Type B pancreatic cell (in vitro differentiated cells): ENCODE measurements at places on chromosomes 4 and X.

GRCh38 chr4:184403384-184403781 lies 71.0 kb downstream of the IRF2 start:
- DNase-seq: no peak

DNA sequence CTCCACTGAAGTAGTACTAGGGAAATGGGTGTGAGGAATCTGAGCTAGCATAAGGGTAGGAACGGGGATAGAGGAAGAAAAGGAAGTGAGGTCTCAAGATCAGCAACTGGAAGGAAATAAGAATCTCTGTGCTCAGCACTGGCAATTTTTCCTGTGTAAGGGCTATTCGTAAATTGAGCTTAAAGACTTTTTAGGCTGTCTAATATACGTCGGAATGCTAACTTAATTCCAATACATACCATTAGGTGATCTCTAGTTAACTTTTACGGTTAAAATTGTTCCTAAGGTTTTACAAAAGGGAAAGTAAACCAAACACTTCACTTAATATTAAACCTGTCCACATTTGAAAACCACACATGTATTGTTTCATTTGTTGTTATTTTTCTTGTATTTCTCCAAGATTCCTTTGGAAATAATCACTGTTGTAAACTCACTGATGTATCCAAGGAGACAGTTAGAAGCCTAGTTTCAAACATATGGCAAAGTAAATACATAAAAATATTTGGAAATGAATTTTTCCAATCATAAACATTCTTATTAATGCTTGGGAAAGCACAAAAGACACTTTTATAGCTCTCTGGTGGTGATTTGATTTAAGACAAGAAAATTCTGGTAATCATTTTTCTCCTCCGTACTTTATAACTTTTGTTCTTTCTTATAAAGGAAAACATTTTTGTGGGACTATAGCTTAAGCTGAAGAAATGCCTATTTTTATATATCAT lies 28.1 kb upstream of the HPGDS start:
- no peak for DNase-seq

GRCh38 chr4:181957088-181957487 lies 286.1 kb upstream of the TENM3 start:
- DNase-seq: no peak

GRCh38 chr4:89788206-89789072 lies 48.5 kb downstream of the SNCA start:
- no peak for DNase-seq

DNA sequence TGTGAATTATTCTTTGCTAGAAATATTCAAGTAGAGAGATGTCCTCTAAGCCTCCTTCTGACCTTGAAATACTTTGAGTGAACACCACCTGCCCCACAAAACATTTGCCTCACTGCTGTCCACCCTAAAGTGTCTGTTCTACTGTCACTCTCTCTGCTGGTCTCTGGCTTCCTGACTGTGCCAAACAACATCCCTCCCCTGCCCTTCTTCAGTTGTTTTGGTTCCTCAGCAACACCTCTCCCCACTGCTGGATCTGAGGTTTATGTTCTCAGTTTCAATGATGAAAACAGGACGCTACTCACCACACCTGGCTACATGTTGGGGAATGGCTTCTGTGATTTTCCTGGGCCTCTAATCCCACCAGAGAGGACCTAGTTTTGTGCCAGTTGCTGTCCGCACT lies 456.9 kb downstream of the BCOR start:
- DNase-seq: no peak

GRCh38 chr4:146029939-146030710 lies 91.5 kb upstream of the ZNF827 start:
- DNase-seq: no peak

GRCh38 chr4:119498527-119498926 lies 130.1 kb downstream of the PDE5A start:
- no peak for DNase-seq

DNA sequence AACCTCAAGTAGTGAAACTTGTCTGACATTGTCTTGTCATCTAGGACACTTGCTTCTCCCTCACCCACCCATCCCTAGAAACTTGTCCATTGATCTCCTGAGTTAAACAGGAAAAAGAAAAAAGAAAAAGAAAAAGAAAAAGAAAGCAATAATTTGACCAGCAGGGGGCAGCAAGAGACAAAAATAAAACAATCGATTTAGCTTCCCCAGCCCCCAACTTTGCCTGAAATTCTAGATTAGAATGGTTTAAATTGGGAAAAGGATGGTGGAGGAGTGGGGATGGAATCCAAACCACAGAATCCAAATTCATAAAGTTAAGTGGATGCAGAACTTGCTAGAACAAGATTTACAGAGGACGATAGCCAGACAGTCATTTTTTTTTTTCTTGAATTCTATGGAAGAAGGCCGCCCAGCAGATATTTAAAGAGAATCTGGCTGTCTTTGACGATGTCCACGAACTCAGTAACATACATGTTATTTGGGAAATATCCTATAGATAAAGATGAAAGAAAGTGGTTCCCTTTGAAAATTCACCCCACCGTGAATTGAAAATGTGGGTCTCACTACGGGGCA lies 282.9 kb downstream of the USP46 start:
- no peak for DNase-seq

DNA sequence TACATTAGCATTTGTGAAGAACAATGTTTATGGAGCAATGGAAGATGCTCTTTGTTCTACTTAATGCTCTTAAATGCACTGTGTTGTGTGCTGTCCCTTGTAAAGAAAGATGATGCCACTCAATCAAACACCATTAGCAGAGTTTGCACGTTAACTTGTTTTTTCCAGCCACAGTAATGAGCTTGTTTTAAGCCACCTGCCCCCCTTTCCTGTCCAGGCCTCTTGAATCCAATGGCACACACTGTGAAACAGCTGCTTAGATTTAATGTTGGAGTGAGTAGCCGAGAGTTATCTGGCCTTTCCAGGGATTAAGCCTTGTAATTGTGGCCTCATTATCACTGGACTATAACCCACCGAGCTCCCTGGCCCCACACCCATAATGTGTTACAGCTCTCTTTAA lies 86.0 kb downstream of the PAK3 start:
- DNase-seq: no peak

DNA sequence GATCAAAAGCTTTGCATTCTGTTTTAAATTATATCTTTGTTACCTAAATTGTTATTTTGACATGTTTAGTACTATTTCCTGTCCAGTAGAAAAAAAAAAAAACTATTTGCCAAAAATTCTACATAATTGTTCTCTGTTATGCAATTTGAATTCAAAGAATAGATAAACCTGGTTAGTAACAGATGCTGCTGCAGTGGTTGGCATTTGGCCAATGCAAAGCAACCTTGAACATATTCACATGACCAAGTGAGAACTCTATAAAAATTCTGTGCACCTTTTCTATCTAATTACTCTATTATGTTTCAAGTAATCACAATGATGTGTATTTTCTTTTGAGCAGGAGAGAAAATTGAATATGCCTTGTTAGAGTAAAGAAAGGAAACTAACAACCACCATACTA lies 1473.4 kb downstream of the RPA4 start:
- DNase-seq: no peak

DNA sequence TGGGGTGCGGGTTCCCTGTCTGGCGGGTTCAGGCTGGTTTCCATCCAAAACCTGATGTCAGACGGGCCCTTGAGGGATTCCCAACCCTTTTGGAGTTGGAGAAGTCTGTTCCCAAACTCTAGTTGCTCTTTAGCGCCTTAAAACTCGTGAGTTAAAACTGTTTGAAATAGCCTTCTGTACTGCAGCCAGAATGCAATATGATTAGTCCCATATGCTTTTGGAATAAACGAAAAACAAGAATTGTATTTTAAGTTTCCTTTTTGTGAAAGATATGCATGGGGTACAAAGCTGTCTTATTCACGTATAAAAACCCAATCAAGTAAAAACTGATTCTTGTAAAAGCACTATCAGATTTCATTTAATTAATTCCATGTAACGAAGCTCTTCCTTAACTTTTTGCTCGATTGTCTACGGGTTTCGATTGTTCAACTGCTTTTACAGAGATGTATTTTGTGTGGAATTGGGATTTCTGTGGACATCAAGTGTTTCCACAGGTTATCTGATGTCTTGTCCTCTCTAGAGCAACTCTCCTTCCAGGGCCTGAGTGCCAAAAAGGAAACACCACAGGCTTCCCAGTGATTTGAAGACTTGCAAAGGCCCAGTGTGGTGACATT lies 49.5 kb downstream of the CLDN34 start:
- DNase-seq: no peak

- DNase-seq: peak; percentile 68
These were observed 672 bp downstream of the PGM2 start for GRCh38 chr4:37827030-37827685.

DNA sequence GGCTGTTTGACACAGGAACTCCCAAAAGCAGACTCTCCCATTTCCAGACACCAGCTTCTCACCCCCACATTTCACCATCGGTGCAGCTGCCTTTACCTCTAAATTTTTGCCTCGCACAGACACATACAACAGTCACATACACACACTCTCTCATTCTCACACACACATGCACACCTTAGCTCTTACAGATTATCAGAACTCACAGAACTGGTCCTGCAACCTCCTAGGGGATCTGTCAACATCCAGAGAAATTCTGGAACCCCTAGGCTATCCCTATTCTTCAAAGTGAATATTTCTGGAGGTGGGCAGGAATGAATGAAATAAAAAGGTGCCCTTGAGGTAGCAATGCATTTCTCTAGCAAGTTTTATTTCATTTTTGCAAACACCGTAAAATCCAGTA lies 4.1 kb downstream of the HS6ST2 start:
- DNase-seq: no peak

DNA sequence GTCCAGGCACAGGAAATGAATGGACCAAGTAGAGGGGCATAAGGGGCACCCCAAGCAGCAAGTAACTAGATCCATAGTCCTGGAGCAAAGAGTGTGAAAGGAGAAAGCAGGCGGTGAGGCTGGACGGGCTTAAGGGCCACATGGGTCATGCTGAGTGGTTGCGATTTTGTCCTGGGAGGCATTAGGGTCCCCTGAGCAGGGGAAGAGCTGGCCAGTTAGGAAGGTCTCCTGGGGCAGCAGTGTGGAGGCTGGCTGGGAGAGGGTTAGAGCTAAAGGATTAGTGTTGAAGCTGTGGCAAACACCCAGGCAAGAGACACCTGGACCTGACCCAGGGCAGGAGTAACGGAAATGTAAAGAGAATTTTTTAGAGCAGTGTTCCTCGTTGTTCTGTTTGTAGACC lies 26.5 kb downstream of the MYOZ2 start:
- DNase-seq: no peak

GRCh38 chr4:144970597-144970996 lies 127.4 kb downstream of the ANAPC10 start:
- DNase-seq: no peak

DNA sequence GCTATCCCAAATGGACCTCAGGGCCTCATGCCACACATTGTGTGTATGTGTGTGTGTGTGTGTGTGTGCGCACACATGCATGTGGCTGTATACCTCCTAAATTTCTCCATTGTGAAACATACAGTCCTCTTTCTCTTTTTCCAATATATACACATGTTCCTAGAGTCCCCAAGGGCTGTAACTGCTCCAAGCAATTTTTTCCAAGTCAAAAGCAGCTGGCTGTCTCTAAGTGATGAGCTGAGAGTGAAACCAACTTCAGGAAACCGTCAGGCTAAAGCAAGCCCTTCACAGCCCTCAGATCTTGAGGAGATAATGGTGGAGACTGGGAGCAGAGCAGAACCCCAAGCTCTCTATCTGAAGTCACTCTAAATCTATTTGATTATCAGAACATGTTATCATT lies 496.1 kb upstream of the DIPK2B start:
- no peak for DNase-seq

DNA sequence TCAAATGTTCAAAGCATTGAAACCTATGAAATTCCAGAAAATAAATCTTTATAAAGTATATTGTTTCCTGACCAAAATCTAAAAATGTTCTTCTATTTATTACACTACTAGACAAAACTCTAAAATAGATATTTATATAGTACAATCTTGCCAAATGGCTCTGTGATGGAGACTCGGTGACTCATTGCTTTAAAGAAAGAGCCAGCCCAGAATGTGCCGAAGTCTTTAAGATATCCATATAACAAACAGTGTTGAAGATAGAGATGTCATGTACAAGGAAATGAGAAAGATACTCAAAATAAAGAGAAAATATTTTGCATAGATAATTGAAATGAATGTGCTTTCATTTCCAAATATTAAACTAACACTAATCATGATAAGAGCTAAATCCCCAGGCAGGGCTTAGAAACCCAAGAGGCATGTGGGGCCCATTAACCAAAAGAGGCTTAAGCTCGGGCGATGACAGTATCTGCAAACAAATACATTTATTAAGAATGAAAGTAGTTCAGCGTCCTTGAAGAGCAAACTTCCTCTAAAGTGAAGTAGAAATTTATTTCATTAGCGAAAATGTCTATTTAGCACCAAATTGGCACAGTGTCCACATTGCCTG lies 102.1 kb upstream of the FAM9B start:
- DNase-seq: no peak

DNA sequence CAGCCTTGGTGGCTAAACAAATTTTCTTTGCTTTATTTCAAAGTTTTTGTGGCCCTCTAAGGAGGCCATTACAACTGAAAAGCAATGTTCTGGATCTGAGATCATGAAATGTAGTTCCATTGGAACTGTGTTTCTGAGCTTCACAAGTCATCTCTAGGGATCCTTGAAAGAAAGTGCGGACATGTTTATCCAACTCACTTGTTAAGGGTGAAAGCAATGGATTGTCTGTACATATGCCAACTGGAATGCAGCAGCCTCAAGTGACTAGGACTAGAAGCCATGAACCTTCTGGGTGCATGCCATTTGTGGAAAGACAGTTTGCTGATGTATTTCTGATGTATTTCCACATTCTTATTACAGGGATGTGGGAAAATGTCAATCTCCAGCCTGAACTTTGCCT lies 36.7 kb upstream of the KLHL13 start:
- no peak for DNase-seq

GRCh38 chr4:3789587-3789986 lies 23.4 kb downstream of the ADRA2C start:
- DNase-seq: no peak

DNA sequence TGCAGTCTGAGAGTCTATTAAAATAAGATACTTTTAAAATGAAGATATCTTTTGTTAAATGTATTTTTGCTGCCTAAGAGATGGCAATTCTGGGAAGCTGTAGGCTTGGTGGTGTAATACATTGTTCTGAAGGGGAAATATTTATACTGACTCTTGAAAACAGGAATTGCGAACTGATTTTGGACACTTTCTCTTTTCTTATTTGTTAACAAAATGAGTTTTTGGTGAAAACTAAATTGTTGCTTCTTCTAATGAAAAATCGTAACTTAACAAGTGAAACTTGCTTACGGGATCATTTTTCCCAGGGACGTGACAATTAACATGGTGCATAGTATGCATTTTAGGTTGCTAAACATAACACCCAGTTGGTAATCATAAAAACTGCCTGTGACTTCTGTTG lies 71.0 kb downstream of the RAPGEF2 start:
- DNase-seq: no peak

DNA sequence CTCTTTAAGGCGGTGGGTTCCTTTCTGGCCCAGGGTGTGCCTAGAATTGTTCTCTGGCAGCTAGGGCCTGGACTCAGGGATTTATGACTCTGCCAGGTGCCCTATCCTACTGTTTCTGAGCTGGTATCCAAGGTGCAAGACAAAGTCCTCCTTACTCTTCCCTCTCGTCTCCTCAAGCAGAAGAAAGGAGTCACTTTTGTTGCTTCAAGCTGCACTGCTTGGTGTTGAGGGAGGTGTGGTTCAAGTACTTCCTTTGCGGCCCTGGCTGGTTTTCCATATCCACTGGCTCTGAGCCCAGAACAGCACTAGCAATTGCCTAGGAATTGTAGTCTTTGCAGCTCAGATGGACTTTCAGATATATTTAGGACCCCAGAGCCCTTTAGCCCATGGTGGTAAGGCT lies 39.3 kb downstream of the RTL3 start:
- DNase-seq: no peak

GRCh38 chr4:172818901-172819300 lies 349.7 kb upstream of the GALNT7 start:
- DNase-seq: no peak

- DNase-seq: no peak
These were observed 60.6 kb downstream of the OPHN1 start for GRCh38 chrX:68372665-68373064.
